ENCODE measurements at places on chromosomes 1 and 21.
A peak's percentile ranks its signal among the peaks of the same experiment; 100 is the strongest.

DNA sequence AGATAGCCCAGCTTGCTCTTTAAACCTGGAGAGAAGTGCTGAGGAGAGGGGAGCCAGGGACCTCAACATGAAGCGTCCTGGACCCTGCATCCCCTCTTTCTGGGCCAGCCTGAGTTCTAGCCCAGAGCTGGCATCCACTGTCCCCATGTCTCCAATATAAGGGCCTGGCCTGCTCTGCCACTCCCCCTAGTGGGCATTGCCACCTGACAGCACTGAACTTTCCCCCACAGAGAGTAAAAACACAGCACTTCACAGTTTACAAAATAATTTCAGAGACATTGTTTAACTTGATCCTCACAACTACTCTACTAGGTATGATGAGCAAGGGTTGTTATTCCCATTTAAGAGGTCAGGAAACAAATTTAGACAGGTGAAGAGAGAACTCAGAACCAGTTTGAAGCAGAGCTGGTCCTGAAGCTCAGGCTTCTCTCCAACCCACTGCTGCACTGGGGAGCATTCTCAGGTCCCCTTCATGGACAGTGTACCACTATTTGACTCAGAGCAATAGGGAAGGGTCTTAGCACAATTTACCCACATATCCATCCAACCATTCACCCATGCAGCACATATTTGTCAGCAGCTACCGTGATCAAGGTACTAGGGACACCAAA lies 151.2 kb downstream of the DMRTA2 start:
- no peak for DNase-seq

DNA sequence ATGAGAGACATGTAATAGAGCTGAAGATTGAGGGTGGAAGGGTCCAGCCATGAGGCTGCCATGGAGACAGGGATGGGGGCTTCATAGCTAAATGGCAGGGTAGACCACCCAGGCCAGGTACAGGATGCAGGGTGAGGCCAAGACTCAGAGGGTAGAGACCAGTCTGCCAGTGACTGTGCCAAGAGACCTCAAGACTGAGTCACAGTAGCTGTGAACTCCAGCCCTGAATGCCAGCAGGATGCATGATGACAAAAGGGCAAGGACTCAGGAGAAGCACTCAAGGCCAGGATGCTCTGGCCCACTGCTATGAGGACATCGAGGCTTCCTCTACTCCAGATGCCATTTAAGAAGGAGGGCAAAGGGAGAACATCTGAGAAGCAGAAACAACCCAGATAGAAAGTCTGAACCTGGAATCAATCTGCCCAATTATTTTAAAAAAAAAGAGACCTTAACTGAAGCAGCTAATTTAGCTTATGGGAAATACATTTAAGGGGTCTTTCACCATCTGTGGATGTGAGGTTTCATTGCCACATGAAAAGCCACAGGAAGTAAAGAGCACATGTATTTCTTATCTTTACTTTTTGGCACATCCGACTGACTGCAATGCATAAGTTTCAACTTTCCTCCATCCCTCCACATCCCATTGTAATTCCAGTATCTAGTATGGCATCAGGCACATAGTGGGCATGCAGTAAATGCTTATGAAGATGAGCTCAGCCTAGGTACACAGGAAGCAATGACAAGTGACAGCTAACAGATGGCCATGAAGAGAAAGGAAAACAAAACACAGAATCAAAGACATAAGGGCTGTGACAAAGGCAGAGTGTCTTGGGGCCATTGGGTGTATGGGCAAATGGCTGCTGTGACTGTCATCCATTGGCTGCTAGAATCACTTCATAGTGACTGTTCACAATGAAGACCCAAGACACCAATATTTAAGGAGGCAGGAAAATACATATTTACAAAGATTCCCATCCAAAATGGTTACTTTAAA lies 40.2 kb downstream of the SUSD4 start:
- no peak for DNase-seq

DNA sequence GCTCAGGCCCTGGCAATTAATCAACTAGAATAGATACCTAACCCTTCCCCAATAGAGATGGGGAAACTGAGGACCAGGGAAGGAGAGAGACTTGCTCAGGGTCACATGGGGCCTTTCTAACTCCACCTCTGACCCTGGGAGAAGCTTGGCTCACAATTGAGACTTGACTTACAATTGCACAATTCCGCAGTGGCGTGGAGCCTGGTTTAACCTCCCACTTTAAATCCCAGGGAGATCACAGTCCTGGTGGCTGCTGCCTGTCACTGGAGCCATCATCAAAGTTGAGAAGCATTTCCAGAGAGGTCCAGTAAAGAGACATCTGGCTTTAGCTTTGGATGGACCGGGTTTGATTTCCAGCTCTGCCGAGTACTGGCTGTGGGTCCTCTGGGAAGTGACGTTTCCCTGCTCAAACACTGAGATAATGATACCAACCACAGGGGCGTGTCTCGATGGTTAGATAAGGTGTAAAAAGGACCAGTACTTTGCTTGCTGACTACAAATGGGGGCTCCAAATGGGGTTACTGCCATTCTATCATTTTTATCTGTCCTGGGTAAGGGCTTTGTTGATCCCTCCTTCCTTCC lies 39.3 kb downstream of the TRIM62 start:
- no peak for DNase-seq

- DNase-seq = no peak
Observed at GRCh38 chr1:10456048-10456447, 6.2 kb downstream of the CORT start.

- no peak for DNase-seq
Observed at GRCh38 chr1:44696789-44697345, 22.4 kb downstream of the ARMH1 start.

GRCh38 chr1:203985044-203985443 lies 87.9 kb upstream of the SOX13 start:
- DNase-seq = no peak

- DNase-seq = peak; percentile 79
Observed at GRCh38 chr1:241519308-241520079, at the start of gene FH. Gene FH (minus strand): TSS chr1:241519755. CDS start chr1:241519722, 33 bp downstream.

DNA sequence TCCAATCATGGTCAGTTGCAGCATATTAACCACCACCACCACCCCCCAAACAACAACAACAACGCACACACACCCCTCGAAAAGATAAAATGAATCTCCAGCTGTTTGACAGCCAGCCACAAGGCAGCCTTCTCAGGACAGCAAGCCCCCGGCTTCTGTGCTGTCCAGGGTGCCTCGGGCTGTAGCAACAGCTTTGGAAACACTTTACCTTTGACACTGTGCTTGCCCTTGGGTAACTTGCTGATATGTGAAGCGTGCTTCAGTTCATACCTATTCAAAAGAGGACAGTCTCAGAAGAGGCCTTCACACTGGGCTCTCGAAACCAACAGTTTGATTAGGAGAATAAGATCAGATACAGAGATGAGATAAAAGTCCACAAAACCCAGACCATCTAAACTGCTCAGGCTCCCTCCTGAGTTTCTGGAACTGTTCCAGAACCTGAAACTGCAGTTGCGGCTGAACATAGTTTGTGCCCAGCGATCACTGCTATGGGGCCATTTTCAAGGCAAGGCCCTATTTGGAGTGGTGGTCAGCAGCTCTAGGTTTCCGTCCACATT lies 44.9 kb downstream of the PARP1 start:
- DNase-seq = no peak

- no peak for DNase-seq
Observed at GRCh38 chr1:169031566-169032224, 74.8 kb upstream of the ATP1B1 start.

- no peak for DNase-seq
Observed at GRCh38 chr1:244710474-244711062, 57.6 kb downstream of the DESI2 start.

DNA sequence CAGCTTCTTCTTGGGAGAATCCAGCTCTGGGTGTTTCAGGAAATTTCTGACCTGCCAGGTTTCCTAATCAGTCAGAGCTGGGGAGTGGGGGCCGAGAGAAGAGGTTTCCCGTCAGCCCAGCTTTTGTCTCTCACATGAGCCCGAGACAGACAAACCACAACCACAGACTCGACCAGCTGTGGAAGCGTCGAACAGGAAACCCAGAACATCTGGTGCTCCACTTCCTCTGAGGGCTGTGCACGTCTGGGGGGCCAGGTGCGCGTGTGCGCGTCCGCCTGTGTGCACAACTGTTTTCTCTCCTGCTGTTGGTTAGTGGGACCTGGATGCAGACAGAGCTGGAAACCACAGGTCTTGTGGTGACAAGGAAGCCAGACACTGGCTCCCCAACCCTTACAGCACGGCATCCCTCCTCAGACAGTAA lies 113.0 kb upstream of the SLC25A33 start:
- DNase-seq = peak; percentile 53
